BE2C (cell line): ENCODE measurements at places on chromosomes 12 and 14.
A peak's percentile ranks its signal among the peaks of the same experiment; 100 is the strongest.

DNA sequence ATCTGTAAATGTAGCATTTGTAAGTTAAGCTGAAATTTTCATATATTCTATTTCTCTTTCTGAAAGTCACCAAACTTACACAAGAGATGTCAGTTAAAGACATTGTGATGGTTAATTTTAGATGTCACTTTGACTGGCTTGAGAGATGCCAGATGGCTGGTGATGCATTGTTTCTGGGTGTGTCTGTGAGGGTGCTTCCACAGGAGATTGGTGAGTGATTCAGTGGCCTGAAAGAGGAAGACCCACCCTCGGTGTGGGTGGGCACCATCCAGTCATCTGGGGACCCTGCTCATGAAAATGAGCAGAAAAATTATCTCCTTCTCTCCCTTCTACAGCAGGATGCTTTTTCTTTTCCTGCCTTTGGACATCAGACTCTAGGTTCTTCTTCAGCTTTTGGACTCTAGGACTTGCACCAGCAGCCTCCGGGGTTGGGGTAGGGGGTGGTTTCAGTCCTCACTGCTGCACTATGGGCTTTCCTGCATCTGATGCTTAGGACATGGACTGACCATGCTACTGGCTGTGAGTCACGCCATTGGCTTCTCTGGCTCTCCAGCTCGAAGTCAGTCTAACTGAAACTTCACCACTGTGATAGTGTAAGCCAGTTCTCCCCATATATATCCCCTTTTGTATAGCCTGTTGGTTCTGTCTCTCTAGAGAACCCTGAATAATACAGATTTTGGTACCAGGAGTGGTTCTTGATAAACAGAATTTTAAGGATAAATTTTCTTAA lies 20.9 kb downstream of the PDE6H start:
- peak; percentile 33 for DNase-seq

- DNase-seq = no peak
These were observed 606.5 kb downstream of the GALC start for GRCh38 chr14:87386524-87386923.

DNA sequence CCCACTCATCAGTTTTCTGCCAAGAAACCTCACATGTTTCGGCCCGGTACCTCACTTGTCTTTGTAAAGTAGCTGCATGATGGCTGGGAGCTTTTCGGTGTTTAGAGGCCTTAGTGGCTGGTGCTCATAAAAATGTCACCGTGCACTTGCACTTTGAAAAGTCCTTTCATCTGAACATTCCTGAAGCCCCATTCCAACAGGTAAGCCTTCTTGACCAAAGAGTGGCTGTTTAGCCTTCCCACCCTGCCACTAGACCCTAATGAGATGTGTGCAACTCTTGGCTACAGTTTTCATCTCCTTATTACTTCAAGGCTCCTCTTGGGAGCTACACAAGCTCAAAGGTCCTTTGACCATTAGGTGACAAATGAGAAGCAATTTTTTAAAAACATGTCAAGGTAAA lies 135.2 kb downstream of the HMGA2 start:
- DNase-seq = no peak

GRCh38 chr14:96790706-96791105 lies 6.5 kb upstream of the VRK1 start:
- DNase-seq = no peak

GRCh38 chr12:11673666-11674461 lies 24.4 kb downstream of the ETV6 start:
- no peak for DNase-seq

DNA sequence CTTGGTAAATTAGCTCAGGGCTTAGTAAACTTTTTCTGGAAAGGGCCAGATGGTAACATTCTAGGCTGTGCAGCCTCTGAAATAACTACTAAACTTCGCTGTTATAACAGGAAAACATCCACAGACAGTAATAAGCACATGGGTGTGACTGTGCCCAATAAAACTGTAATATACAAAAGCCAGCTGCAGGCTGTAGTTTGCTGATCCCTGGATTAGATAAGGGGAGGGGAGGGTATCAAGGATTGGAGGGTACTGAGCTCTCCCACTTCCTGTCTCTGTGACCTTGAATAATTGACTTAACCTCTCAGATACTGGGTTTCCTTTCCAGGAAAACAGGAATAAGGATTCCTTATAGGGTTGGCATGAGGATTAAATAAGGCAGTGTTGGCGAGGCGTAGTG lies 81.2 kb downstream of the CCDC60 start:
- no peak for DNase-seq

DNA sequence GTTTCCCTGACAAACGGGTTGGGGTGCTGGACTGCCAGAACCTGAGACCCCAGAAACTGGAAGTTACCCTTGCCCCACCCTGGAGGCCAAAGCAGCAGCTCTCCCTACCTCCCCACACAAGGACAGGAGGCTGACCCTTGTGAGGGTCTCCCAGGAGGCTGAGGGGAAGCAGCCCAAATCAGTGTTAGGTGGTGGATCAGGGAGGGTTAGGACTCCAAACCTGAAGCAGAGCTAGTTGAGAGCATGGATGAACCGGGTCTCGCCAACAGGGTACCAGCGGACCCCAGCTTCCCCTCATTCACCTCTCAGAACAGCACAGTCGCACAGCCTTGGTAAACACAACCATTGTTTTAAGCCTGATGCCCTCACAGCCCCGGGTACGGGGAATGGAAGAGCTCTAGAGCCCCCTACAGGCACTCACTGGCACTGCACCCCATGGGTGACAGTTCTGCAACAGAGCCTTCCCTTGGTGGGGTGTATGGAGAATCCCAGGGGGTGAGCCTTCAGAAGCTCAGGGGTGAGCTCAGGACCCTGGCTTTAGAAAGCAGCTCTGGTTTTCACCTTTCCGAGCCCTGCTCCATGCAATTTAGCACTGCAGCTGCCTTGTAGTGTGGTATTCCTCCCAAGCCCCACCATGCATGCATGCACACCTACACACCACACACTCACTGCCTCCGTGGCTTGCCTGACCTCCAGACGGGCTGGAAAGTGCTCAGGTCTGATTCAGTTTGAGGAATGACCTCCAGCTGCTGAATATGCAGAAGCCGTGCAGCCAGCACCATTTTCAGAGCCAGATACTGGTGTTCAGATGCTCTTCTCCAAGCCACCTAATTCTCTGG lies 11.2 kb downstream of the ESRRB start:
- DNase-seq = peak; percentile 83

- no peak for DNase-seq
These were observed 92.1 kb downstream of the NINJ2 start for GRCh38 chr12:570921-571794.

GRCh38 chr12:57171668-57172067 lies 24.2 kb upstream of the LRP1-AS start:
- DNase-seq = no peak

DNA sequence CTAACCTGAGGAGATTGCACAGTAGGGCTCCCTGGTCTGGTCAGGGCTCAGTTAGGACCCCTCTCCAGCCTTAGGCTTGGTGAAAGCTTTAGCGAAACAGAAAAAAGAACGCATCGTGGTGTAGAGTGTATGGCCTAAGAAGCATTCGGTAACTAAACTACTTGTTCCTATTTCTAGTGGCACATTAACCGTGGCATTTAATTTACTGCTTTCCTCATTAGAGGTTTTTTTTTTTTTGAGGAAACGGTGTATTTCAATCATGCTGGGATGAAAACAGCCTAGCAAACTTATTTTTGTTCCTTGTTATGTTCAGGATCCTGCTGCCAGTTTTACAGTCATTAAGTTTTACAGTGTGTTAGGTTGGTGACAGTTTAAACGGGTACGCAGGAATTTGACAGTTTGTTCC lies 518 bp upstream of the OSBPL8 start:
- DNase-seq = no peak
